ENCODE measurements at places on chromosomes 5 and 9.
A peak's percentile ranks its signal among the peaks of the same experiment; 100 is the strongest.

DNA sequence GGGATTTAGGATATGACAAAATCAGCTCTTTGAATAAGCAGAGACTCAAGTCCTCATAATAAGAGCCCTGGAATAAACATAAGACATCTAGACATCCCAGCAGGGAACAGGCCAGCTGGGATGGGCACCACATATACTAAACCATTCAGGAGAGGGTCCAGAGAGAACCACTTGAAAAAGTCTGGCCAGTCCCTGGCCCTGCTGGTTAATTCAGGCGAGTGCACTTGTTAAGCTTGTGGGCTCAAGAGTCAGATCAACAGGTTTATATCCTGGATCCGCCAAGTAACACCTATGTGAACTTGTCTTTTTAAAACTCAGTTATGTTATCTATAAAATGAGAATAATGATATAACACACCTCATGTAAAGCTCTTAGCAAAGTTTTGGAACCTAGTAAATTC is 63.3 kb downstream of the CAVIN4 start:
- no peak for DNase-seq

GRCh38 chr5:176133289-176133870 is 104.8 kb upstream of the SIMC1 start:
- peak; percentile 48 for DNase-seq

DNA sequence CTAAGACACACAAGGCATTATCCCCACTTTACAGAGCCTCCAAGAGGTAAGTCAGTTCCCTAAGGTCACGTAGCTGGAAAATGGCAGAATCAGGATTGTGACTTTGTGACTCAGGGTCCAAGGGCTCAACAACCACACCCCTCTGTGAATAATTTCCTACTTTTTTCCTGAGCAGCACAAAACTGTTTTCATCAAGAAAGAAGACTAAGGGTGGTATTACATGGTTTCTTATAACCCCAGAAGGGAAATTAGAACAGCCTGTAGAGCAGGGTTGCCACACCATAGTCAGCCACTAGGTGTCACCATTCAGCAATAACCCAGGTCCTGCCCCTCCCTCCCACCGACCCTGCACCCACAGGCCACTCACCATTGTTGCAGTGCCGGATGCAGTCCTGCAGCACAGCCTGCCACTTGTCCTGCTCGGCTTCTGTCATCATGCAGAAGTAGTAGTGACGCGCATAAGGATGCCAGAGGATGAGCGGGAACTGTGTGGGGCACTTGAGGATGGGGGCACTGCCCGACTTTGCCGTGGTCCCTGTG is 72.1 kb downstream of the LRSAM1 start:
- DNase-seq = no peak

DNA sequence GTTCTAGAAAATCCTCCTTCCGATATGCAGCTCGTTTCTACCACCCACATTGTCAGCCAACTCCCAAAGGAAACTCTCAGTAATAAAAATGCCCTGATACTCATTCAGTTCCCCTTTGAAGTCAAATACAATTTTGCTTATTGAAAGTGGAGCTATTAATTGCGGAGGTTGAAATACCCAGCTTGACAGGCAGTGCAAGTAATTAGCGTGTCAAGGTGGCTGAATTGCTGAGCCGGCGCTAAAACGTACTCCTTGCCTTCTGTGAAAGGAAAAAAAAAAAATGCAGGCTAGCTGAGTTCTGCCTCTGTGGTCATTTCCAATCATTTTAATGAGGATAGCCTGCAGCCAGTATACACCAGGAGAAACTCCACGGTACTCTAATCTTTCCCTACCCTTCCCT is 165.5 kb downstream of the RORB start:
- no peak for DNase-seq

DNA sequence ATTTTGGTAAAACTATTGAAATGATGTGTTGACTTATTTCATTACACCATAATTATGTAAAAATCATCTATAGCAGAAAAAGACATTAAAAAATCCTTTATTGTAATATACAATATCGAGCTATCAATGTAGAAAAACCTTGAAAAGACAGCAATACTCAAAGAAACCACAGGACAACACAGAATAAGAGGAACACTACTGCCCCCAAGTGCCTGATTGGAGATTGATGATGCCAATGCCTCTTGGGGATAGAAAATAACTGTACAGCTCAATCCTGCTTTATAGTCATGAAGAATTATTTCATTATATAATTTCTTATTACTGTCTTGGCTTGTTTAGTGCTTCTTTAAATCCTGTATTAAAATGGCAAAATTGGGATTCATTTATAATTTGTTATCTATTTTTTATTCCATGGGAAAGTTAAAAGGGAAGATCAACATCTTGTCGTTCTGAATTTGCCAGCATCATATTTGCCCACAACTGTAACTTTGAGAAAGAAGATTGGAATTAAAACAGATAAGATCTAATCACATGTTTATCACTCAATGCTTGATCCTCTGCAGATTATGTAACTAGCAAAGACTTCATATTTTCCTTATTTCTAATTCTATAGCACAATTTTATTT is 337.5 kb downstream of the CDH9 start:
- DNase-seq = peak; percentile 46

DNA sequence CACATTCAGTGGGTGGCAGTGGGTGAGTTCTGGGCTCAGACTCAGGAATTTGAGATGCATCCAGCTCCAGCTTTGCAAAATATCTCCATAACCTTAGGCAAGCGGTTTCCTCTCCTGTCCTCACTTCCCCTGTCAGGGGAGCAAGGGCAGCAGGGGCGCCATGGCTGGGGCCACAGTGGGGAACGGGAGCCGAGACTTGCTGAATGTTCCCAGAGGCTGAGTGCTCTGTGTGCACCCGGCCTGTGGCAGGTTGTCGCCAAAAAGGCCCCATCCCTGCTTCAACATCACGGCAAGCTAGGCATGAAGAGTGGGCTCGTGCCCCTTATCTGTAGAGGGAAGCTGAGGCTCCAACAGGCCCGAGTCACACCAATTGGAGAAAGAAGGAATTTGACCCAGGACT is 268.8 kb downstream of the NSG2 start:
- DNase-seq = no peak

DNA sequence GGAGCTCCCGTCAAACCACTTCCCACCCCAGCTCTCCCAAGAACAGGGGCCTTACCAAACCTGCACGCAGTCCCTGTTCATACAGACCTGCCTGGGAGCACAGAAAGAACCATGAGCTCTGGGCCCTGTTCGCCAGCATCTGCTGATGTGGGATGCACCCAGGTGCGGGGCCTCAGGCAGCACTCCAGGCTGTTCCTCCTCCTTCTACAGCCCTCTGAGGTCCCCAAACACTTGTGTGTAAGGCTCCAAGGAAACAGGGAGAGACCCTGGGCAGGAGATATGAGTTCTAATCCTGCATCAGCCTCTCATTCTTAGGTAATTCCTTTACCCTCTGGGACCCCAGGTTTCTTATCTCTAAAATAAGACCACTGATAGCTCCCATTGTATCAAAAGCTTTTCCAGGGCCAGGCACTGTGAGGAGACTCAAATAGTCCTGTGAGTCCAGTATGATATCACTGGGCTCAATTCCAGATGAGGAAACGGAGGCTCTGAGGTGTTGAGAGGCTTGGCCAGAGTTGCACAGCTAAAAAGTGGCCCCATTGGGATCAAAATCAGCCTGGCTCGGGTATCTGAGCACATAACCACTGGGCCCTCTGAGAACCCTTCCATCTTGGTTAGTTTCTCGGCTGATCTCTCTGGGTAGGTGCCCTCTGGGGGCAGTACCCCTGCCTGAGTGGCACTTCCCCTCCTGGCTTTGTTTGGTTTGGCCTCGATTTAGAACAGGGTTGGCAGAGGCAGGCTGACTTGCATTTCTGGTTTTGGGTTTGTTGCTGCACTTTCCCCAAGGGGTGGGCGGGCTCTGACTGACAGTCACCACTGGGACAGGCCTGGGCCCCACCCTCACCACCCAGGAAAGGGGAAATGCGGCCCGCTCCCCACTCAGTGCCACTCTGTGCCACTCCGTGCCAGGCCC is 116.8 kb downstream of the RGS3 start:
- DNase-seq = no peak

DNA sequence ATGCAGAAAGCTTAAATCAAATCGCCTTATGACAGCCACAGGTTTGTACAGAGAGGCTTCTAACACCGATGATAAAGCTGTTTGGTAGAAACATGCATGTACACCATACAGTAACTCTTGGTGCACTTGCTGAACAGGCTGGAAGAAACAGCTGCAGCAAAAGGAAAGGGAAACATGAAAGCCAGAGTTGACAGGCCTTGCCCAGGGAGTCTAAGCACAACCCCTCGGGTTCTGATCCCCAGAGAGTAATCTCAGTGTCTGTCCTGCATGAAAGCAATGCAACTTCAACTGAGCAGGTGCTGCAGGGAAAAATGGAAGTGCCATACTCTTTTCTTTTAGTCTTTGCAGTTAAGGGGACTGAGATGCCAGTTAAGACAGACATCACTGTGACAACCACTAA is 419.9 kb downstream of the BNC2 start:
- no peak for DNase-seq

DNA sequence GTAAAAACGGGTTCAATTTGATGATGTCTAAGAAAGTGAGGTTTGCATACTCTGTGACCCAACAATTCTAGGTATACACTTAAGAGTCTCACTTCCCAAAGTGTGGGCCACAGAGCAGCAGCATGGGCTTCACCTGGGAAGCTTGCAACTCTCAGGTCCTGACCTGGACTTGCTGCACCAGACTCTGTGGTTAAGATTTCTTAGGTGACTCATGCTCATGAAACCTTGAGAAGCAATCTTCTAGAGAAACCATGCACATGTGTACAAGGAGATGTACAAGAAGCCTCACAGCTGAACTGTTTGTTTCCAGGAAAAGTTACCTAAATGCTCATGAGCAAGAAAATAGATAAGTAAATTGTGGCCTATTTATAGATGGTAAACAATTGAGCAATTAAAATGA is 30.0 kb downstream of the DNAJC21 start:
- DNase-seq = no peak

GRCh38 chr5:173753307-173754168 is 134.6 kb upstream of the CPEB4 start:
- DNase-seq = peak; percentile 90

DNA sequence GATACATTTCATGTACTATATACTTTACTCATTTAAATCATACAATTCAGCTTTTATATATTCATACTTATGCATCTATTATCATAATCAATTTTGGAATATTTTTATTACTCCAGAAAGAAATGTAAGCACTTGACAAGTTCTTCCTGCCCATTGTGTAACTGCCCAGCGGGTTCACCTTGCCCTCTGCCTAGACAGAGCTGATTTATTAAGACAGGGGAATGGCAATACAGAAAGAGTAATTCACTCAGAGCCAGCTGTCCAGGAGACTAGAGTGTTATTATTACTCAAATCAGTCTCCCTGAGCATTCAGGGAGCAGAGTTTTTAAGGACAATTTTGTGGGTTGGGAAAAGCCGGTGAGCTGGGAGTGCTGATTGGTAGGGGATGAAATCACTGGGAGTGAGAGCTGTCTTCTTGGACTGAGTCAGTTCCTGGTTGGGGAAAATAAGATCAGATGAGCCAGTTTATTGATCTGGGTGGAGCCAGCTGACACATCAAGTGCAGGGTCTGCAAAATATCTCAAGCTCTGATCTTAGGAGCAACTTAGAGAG is 16.1 kb upstream of the SPIN1 start:
- DNase-seq = no peak

DNA sequence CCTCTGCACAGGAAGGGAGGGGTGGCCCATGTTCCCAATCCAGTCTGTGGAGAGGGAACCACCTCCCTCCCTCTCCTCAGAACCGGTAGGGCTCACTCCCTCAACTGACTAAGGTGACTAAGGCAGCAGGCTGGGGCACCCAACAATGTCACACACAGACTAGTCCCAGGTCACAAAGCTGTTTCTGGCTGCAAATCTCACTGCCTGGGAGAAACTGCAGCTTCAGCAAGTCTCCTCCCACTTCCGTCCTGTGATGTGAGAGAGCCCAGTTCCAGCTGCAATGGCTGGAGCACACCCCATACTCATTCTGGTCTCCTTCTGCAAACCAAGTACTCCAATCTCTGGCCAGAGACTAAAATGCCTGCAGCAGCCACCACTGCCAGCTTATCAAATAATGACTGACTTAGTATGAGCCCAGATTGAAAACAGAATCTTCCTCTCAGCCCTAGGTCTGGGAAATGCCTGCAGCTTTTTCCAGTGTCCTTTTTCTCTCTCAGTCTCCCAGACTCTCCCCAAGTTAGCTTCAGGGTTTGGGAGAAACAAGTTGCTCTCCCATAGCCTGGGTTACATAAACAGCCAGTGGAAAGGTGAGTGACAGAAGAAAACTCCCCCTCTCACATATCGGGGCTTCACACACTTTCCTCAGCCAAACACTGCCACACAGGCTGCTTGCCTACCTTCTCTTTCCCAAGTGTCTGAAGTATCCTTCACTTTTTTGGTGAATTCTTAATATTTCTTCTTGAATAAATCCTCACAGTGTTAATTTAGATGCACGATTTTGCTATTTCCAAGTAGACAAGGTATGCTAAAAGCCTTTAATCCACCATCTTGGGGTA is 247.4 kb upstream of the RASA1 start:
- peak; percentile 58 for DNase-seq

- no peak for DNase-seq
Observed at GRCh38 chr5:111226556-111226955, 2.4 kb downstream of the CAMK4 start.

DNA sequence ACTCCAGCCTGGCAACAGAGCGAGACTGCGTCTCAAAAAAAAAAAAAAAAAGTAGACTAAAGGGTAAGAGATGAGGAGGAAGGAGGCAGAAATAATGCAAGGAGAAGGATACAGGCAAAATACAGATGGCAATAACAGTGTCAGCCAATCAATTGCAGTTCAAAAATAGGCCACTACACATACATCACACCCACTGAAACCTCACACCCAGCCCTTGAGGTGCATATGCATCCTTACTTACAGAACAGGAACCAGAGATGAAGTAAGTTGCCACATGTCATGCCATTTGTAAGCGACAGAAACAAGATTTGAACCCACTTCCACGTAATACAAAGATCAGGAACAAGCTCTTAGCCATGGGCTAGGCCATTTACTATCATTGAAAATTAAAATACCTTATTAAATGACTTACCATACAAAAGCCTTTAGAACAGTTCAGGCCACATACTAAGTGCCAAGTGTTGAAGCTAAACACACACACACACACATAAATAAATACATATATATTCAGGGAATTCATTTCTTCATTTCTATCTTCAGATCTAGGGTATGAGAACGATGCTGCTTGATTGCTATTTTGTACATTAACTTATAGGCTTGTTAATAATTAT is 98.4 kb downstream of the FNBP1 start:
- no peak for DNase-seq

GRCh38 chr9:21470126-21470525 is 12.0 kb downstream of the IFNE start:
- DNase-seq = no peak

DNA sequence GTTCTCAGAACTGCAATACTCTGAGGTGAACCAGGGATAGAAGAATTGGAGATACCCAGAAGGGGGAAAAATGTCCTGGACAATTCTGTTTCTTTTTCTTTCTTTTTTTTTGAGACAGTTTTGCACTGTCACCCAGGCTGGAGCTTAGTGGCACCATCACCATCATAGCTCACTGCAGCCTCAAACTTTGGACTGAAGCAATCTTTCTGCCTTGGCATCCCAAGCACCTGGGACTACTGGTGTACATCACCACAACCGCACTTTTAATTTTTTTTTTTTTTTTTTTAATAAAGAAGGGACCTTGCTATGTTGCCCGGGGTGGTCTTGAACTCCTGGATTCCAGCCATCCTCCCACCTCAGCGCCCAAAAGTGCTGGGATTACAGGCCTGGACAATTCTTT is 1.9 kb downstream of the EMB start:
- no peak for DNase-seq

- peak; percentile 96 for DNase-seq
Observed at GRCh38 chr5:65721720-65722574, at the start of the genes NLN and SGTB. Gene NLN, plus strand, starts transcription at chr5:65722205. Its CDS starts 169 bp downstream, at chr5:65722374. Gene SGTB, minus strand, starts transcription at chr5:65722109. Its CDS starts 1,302 bp downstream, at chr5:65720807.

GRCh38 chr5:96978812-96979449 is 43.1 kb downstream of the LNPEP start:
- no peak for DNase-seq

- DNase-seq = no peak
Observed at GRCh38 chr5:141272906-141273305, 27.7 kb downstream of the PCDHB15 start.
